ENCODE measurements at places on chromosomes 6 and 20. TPM values are rescaled to one million over a fixed set of nuclear protein-coding genes. Genes with fewer than 3 reads are reported as not detected.

Gene IMPG1
- total RNA-seq = not detected

Gene SEL1L2
- total RNA-seq = not detected

Gene PGK2
- total RNA-seq = not detected

Gene EMILIN3
- not detected for total RNA-seq

Gene CENPB
- total RNA-seq = 66.1 TPM

Gene ID4
- total RNA-seq = not detected

Gene TAF4
- total RNA-seq = 23.6 TPM

Gene GSTA2
- not detected for total RNA-seq

Gene RARS2
- total RNA-seq = 23.5 TPM

Gene GABBR1
- 17.0 TPM for total RNA-seq

Gene PPP1R14C
- total RNA-seq = 0.23 TPM

Gene TFAP2D
- total RNA-seq = not detected

Gene KATNA1
- total RNA-seq = 20.8 TPM

Gene TMEM217
- 4.8 TPM for total RNA-seq

Gene RGL2
- 31.5 TPM for total RNA-seq

Gene RSPH4A
- 0.14 TPM for total RNA-seq

Gene LATS1
- total RNA-seq = 28.4 TPM

Gene RNF182
- not detected for total RNA-seq

Gene FRK
- total RNA-seq = 0.05 TPM

Gene STX11
- total RNA-seq = 19.7 TPM

Gene OLIG3
- total RNA-seq = not detected

Gene PSORS1C2
- not detected for total RNA-seq

Gene PROCR
- 0.64 TPM for total RNA-seq

Gene NINL
- total RNA-seq = 7.5 TPM

Gene C6orf118
- not detected for total RNA-seq

Gene RNF39
- not detected for total RNA-seq

Gene CEP57L1
- total RNA-seq = 18.2 TPM

Gene MTO1
- 27.9 TPM for total RNA-seq

Gene HTR1E
- total RNA-seq = not detected

Gene SYNJ2
- total RNA-seq = 21.5 TPM

Gene ZSCAN23
- 0.50 TPM for total RNA-seq

Gene E2F3
- 27.9 TPM for total RNA-seq

Gene SLC32A1
- not detected for total RNA-seq

Gene UBD
- total RNA-seq = 0.34 TPM

Gene PLAGL2
- 125 TPM for total RNA-seq

Gene HSPA1L
- total RNA-seq = 2.1 TPM

Gene ASF1A
- total RNA-seq = 34.1 TPM

Gene GLP1R
- total RNA-seq = 0.05 TPM

Gene CPXM1
- total RNA-seq = 1.5 TPM

Gene RIPOR2
- total RNA-seq = 9.4 TPM

Gene SYNGAP1
- total RNA-seq = 60.1 TPM

Gene CGAS
- total RNA-seq = 46.7 TPM

Gene CRNKL1
- total RNA-seq = 20.1 TPM

Gene CDH22
- total RNA-seq = not detected

Gene POLH
- total RNA-seq = 44.5 TPM

Gene RIMS1
- not detected for total RNA-seq

Gene GRIK2
- not detected for total RNA-seq

Gene OR2H2
- total RNA-seq = not detected

Gene DXO
- 15.7 TPM for total RNA-seq

Gene PI16
- total RNA-seq = not detected

Gene FAM217A
- not detected for total RNA-seq

Gene NPEPL1
- 29.4 TPM for total RNA-seq

Gene HLA-C
- 895 TPM for total RNA-seq

Gene RPS6KA2
- total RNA-seq = 2.1 TPM

Gene EPB41L1
- total RNA-seq = 0.41 TPM

Gene GSTA3
- total RNA-seq = not detected
